ENCODE measurements at places on chromosomes 4 and X. TPM values are rescaled to one million over a fixed set of nuclear protein-coding genes. Genes with fewer than 3 reads are reported as not detected.

Gene TMPRSS11B
- not detected for total RNA-seq

Gene ADGRG4
- total RNA-seq, result not detected

Gene TEX28
- not detected for total RNA-seq

Gene FSTL5
- total RNA-seq, result not detected

Gene PABPC4L
- not detected for total RNA-seq

DNA sequence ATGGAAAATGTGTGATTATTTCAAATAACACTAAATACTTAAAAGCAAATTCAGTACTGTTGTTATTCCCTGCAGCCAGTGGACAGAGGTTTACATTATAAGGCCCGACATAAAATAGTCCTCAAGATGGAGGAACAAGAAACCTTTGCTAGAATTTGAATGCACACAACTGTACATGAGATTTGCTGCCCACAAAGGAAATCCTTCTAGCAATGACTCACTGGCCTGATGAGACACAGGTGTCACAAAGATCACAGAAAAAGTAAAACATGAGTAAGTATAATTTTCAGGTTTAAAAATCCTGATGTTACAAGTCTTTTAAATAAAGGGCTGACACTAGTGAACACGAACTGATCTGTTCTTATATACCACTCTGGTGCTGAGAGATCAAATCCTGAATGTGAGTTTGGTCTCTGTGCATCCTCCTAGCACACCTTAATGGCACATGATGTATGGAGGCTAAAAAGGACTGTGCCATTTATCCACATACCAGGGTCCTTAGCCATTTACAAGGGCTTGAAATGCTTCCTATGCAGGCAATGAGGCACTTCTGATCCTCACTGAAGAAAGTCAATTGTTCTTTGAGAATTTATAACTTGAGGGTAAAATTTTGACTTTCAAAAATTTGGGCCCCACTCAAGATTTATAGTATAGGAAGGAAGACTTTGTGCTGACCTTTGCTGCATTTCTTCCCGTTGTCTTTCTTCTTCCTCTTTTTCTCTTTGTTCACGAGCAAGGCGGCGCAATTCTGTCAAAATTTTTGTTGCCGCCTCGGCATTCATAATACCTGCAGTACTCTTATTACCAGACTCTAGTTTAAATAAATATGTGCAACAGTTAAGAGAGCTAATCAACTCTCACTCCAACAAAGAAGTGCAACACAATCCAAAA is 23.0 kb downstream of the MAP7D3 start:
- H3K27me3 ChIP-seq, result no peaks in the 10 kb centered on the region
- H3K36me3 ChIP-seq, result peaks cover 56% of the 10 kb centered on the region

GRCh38 chrX:67949270-67949669 is 405.4 kb downstream of the AR start:
- no peaks in the 10 kb centered on the region for H3K4me1 ChIP-seq
- H3K4me3 ChIP-seq, result no peak overlapping the region
- no peak overlapping the region for H3K27ac ChIP-seq

GRCh38 chrX:7088968-7089615 is 58.4 kb upstream of the STS start:
- H3K4me1 ChIP-seq, result peaks cover 36% of the 10 kb centered on the region
- no peaks in the 10 kb centered on the region for H3K27me3 ChIP-seq
- peaks cover 2% of the 10 kb centered on the region for H3K36me3 ChIP-seq
- no peak overlapping the region for H3K4me3 ChIP-seq

DNA sequence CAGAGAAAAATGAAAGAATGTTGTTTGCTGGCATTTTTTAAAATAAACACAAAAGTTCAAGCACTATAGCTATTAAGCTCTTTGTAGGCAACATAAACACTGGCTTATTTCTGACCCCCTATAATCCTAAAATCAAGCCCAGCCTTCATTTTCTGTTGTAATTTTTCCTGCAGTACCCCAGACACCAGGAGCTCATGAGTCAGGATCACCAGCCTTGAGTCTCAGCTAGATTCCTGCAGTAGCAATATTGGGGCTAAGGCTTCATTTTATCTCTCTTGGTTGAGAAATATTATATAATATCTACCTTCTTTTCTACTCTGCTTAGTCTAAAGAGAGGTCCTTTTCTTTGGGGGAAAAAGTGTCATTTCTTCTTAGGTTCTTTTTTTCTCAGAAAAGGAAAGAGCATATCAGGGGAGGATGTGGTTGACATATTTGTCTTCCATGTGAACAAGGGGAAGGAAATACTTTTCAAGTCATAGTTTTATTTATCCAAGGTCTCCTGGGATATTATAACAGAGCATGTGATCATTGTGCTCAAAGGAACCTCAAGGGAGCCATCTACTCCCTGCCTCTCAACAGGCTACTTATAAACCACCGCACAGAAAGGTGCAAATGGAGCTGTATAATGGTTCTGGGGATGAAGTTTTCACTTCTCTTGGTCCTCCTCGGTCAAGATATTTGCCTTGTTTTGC is 678.3 kb upstream of the NR3C2 start:
- no peak for DNase-seq
- H3K27ac ChIP-seq, result no peak overlapping the region
- no peaks in the 10 kb centered on the region for H3K27me3 ChIP-seq
- no peak overlapping the region for H3K4me3 ChIP-seq
- H3K4me1 ChIP-seq, result no peaks in the 10 kb centered on the region

- DNase-seq, result no peak
- H3K36me3 ChIP-seq, result no peaks in the 10 kb centered on the region
- no peak overlapping the region for H3K27ac ChIP-seq
These were observed 16.1 kb downstream of the ADRA2C start for GRCh38 chr4:3781997-3782930.

DNA sequence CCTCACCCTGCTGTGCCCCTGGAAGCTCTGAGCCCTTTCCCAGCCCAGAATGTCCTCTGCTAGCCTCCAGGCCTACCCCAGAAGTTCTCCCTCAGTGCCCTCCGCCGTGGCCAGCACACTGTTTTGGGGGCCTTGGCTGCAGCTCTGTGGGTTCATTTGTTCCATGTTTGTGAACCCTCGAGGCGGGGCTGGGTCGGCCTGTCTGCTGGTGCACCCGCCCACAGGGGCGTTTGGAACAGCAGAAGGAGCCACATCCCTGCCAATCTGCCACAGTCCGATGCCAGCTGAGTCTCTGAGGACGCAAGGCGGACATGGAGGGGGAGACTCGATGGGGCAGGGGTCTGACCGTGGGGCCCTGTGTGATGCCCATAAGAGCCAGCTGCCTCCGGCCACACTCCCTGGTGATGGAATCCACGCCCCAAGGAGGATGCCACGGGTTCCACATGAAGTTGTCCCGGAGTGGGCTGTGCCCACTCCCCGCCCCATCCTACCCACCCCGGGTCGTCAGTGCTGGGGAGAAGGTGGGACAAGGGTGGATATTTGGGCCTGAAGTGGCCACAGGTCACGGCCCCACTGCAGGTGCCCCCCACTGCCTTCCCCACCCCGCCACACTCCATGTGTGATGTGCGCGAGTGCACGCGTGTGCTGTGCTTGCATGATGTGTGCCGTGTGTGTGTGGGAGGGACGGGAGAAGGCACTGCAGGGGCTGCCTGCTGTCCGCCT is 7.1 kb downstream of the ATP5ME start:
- no peak overlapping the region for H3K4me3 ChIP-seq
- H3K4me1 ChIP-seq, result peaks cover 14% of the 10 kb centered on the region
- DNase-seq, result no peak
- peaks cover 16% of the 10 kb centered on the region for H3K36me3 ChIP-seq
- H3K27ac ChIP-seq, result no peak overlapping the region
- no peaks in the 10 kb centered on the region for H3K27me3 ChIP-seq

DNA sequence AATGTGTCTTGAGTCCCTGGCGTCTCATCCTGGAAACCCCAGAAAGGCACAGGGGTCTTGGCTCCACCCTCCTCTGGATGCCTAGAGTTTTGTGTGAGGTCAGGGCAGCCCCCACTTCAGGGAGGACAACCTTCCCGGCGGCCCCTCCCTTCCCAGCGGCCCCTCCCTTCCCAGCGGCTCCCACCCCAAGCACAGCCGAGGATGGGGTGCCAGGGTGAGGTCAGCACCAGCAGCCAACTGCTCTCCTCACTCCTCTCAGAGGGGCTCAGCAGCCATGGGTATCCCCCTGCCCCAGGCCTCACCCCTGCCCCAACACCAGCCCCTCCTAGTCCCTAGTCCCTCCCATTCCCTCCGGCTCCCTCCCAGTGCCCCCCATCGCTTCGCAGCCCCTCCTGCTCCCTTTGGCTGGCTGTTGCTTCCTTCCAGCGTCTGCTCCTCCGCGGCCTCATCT is 17.4 kb downstream of the DGKQ start:
- DNase-seq, result no peak
- no peak overlapping the region for H3K4me3 ChIP-seq

GRCh38 chr4:165079476-165079875 is 25.8 kb downstream of the TRIM75 start:
- no peaks in the 10 kb centered on the region for H3K27me3 ChIP-seq
- H3K27ac ChIP-seq, result no peak overlapping the region
- no peak for DNase-seq
- H3K4me3 ChIP-seq, result no peak overlapping the region
- peaks cover 9% of the 10 kb centered on the region for H3K36me3 ChIP-seq

- H3K4me1 ChIP-seq, result peaks cover 48% of the 10 kb centered on the region
- peak; percentile 90 for DNase-seq
- no peaks in the 10 kb centered on the region for H3K36me3 ChIP-seq
- H3K27ac ChIP-seq, result peak overlapping the region; percentile 85
- no peaks in the 10 kb centered on the region for H3K27me3 ChIP-seq
These were observed 8.5 kb upstream of the AKAP17A start for GRCh38 chrX:1582686-1583437.

DNA sequence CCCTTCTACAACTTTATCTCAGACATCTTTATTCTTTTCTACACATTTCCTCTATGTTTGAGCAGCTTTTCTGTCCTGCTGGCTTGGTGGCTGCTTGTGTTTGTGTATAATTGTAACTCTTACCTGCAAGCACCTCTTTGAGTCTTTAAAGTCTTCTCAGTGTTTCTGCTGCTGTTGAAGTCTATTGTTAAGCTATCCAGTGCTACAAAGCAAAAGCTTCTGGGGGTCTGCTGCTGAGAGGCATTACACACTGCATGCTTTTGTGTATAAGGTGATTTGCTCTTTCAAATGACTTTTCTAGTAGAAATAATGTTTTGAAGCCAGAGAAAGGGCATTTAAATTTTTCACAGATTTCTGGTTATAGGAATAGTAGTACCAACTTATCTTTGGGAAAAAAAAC is 241.8 kb downstream of the DTHD1 start:
- no peak overlapping the region for H3K27ac ChIP-seq
- no peaks in the 10 kb centered on the region for H3K27me3 ChIP-seq
- H3K4me3 ChIP-seq, result no peak overlapping the region
- no peaks in the 10 kb centered on the region for H3K4me1 ChIP-seq
- H3K36me3 ChIP-seq, result no peaks in the 10 kb centered on the region

DNA sequence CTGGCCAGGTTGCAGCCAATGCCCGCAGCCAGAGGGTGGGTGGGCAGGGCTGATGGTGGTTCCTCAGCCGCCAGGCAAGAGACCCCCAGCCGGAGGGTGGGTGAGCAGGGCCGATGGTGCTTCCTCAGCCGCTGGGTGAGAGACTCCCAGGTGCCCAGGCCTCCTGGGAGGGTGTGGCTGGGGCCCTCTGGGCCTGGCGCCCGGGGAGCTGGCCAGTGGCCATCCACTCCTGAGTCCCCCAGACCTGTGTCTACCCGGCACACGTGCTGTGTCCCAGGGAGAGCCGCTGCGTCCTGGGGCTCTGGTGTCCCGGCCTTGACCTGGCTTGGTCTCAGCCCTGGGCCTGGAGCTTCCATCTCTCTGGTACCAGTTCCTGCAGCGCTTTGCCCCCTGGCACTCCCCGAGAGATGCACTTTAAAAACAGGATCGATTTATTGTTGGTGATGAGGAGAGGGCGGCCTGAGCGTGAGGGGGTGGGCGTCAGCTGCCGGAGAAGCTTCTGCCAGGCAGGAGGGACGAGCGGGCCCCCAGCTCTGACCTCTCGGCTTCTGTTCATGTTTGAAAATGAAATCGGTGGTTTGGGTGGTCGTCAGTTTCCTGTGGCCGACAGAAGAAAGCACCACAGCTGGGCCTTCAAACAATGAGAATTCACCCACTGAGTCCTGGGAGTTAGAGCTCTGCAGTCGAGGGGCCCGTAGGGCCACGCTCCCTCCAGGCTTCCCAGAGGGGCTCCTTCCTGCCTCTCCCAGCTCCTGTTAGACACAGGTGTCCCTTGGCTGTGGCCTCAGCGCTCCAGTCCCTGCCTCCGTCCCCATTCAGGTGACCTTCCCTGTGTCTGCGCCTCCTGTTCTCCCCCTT is 6.5 kb downstream of the DOK7 start:
- H3K4me1 ChIP-seq, result no peaks in the 10 kb centered on the region
- DNase-seq, result no peak
- H3K27me3 ChIP-seq, result peaks cover 6% of the 10 kb centered on the region
- no peak overlapping the region for H3K4me3 ChIP-seq

- H3K27me3 ChIP-seq, result peaks cover 2% of the 10 kb centered on the region
- no peaks in the 10 kb centered on the region for H3K36me3 ChIP-seq
- H3K4me3 ChIP-seq, result no peak overlapping the region
- peaks cover 7% of the 10 kb centered on the region for H3K4me1 ChIP-seq
- no peak overlapping the region for H3K27ac ChIP-seq
- DNase-seq, result no peak
These were observed 79.5 kb upstream of the IRF2 start for GRCh38 chr4:184553891-184554290.

GRCh38 chrX:110421500-110422455 is 63.1 kb downstream of the RTL9 start:
- H3K27ac ChIP-seq, result no peak overlapping the region
- no peaks in the 10 kb centered on the region for H3K27me3 ChIP-seq
- H3K36me3 ChIP-seq, result no peaks in the 10 kb centered on the region
- H3K4me1 ChIP-seq, result no peaks in the 10 kb centered on the region
- no peak overlapping the region for H3K4me3 ChIP-seq

DNA sequence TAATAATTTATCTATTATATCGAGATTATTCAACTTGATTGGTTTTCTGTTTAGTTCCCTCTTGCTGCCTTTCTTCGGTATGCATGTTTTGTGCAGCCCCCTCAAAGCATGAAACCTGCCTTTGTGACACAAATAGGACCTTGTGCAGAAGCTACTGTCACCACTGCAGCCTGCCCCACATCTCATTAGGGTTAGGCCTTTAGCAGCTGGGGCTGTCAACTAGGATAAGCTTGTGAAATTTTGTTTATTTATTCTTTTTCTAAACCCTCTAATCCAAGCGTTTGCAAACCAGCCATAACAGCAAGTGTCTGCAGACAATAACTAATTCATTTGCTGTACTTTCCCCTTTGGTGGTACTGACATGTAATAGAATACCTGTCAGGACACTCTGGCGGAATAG is 258.9 kb downstream of the RCHY1 start:
- H3K36me3 ChIP-seq, result no peaks in the 10 kb centered on the region
- no peaks in the 10 kb centered on the region for H3K4me1 ChIP-seq
- no peaks in the 10 kb centered on the region for H3K27me3 ChIP-seq
- no peak for DNase-seq
